Activated CD4-positive, alpha-beta T cell treated with anti-CD3 and anti-CD28 coated beads, Interleukin-2, amount 50 U/mL, for 48 hours (primary cell): ENCODE measurements at places on chromosomes 2 and 18.
A peak's percentile ranks its signal among the peaks of the same experiment; 100 is the strongest.

DNA sequence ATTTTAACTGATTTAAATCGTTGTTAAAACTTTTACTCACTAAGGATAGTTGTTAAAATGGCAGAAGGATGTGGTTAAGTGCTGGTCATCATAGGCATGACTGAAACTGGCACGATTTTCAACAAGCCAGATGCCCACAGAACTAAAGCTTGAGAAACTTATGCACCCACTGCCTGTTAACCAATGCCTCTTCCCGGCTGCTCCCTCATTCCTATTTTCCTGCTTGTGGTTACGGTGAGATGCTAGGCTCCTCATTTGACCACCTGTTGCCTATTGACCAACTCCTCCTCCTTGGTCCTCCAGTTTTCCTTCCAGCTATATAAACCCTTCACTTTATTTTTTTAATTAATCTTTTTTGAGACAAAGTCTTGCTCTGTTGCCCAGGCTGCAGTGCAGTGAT, 238.7 kb downstream of the TFCP2L1 start:
- DNase-seq: no peak

DNA sequence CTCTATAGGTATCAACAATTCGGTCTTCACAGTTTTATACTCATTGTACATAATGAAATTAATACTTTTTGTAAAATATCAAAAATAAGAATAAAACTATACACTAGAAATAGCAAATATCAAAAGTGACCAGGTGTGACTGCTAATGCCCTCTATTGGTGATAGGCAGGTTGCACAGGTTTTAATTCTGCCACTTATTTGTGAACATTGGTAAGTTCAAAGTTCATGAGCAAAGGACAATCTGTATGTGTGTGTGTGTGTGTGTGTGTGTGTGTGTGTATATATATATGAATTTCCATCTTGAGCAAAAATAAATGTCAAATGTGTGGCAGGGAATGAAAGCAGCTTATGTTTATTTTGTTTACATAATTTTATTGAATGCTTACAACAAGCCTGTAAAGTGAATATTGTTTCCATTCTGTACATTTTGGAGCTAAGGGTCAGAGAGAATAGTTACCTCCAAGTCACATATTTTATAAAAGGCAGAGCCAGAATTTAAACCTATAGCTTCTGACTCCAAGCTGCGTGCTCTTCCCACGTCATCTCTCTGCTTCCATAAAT, 537.4 kb downstream of the CPS1 start:
- DNase-seq: no peak

DNA sequence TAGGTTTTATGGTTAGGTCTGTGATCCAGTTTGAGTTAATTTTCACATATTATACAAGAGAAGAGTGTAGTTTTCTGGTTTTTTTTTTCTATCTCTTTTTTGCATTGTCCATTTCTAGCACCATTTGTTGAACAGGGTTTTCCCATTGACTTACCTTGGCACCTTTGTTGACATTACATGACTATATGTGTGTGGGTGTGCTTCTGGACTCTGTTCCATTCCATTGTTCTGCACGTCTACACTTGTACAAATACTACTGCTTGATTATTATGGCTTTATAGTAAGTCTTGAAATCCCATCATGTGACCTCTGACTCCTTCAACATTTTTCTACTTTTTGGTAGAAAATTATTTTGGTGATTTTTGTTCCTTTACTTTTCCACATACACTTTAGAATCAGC, 38.7 kb downstream of the UBE2F start:
- DNase-seq: no peak

GRCh38 chr2:241853651-241854341, 4.9 kb downstream of the PDCD1 start:
- peak; percentile 33 for DNase-seq

DNA sequence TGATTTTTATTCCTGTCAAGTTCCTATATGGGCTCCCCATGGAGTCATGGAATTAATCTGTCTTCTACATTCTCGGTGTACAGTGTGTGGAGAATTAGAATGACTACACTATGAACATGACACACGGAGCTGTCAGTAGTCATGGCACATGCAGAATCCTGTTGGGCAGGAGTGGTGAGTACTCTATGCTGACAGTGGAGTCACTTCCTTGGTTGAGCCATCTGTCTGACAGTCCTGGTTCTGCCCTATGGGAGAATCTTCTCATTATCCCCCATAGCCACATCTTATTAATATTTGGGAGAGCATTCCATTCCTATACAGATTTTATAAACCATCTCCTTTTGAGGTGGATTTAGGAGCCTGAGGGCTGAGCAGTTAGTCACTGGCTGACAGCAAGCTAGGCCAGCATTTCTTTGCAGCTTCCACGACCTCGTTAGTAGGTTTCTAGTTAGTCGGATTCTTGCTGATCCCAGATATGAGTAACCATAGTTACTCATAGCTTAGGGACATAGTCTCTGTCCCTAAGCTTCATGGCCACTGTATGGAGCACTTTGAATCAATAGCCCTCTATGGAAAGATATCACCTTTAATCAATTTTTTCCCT, 90.6 kb downstream of the MDH1 start:
- DNase-seq: no peak

DNA sequence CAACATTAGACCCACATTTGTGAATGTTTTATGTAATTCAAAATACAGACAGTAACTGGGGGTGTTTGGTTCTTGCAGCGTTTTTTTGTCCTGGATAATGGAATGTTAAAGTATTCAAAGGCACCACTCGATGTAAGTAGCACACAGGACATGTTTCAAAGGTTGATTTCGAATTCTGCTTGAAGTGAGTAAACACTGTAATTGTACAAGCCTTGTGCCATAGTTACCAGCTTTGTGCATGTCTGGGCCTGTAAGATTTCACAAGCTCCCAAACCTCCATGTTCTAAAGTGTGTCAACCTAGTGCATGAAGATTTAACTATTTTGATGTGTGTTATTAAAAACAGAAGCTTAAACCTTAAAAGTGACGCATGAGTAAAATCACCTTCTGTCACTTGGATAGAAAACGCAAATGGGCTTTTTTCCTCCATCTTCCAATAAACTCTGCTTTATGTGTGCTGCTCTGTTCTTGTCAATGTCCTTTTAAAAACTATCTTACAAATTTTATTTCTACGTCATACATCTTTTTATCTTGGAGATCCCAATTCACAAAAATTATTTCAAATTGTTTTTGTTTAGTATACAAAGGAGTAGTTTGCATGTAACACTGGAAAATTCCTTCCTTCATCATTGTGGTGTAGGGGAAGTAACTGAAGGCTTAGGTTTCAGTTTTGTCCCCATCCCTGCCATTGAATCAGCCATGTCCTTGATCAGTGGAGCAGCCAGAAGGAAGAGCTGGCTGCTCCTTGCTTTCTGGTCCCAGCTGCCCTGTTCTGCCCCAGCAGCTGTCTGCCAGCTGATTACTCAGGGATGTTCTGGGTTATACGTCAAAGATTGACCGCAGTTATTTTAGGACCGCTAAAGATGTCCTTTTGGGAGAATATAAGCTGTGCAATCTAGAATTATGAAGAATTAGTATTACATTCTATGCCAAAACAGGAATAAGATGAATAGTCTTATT, 119.2 kb downstream of the PRKRA start:
- no peak for DNase-seq

DNA sequence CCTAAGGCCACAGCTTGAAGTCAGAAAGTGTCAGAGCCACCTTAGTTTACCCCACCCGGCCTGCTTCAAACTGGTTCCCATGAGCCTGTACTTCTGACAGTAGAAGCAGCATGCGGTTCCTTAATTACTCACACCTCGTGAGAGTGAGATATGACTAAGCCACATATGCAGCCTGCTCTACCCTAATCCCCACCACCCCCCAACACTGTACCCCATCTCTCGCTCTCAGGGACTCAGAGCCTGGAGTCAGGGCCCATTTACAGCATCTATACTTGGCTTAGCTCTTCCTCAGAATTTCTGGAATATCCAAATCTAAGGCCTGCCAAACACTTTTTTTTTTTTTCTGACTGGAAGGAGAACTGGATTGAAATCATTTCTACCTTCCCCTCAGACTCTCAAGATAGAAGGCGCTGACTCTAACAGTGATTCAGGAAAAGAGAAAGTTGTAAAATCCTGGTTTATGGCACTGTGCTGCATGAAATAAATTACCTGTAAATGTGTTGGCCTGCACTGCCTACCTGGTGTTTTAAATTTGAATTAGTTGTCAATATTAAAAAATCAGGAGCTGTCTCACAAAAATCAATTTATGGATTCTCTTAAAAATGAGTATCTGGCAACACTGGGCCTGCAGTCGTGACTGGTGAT, 360.0 kb downstream of the RND3 start:
- no peak for DNase-seq

DNA sequence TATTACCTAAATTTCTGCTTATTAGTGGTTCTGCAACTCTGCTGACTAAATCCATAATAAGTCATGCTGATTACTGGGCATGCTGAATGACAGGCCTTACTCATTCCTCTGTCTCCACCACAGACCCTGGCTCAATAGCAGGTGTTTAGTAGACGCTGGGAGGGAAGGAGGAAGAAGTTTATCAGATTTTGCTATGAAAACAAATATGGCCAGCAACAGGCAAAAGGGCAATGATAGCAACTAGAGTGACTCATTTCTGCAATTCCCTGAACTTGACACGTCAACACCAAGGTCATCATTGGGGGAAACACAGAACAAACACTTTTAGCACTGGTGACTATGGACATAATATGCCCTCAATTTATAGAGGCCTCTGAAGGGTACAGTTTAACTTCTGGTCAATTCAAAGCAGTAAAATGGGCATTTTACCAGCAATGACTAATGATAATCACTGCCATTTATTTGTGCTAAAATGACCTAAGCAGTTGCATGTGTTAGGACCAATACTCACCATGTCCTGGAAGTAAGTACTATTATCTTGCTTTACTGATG, 35.2 kb downstream of the TMEM163 start:
- DNase-seq: no peak

- no peak for DNase-seq
Observed at GRCh38 chr2:219179601-219180465, 1.8 kb downstream of the RETREG2 start.

DNA sequence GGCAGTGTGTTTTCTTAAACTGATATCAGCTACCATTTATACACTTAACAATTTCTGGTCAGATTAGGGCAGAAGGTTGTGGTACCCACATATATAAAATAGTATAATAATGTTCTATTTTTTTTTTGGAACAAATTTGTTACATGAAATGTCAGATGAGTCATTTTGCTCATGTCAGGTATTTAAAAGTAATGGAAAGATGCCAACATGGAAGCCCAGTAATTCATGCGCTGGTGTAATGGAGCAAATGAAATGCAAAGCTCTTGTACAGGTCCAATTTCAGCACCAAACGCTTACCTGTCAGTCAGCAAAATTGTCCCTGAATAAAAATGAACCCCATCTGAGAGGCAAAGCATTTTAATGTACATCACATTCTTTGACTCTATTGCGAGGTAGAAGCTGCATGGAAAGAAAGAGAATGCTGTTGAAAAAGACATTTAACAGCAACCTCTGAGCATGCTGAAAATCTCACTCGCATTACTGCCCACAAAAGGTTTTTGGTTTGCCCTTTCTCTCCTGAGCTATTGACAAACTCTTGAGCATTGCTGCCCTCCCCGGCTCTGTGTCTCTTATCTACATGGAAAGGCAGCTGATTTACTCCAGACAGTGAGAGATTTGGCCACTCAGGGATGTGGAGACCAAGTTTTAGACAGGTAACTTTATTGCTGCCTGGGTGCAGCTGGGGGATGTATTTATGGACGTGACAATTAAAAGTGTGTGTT, 217.5 kb downstream of the CAMKMT start:
- DNase-seq: no peak

DNA sequence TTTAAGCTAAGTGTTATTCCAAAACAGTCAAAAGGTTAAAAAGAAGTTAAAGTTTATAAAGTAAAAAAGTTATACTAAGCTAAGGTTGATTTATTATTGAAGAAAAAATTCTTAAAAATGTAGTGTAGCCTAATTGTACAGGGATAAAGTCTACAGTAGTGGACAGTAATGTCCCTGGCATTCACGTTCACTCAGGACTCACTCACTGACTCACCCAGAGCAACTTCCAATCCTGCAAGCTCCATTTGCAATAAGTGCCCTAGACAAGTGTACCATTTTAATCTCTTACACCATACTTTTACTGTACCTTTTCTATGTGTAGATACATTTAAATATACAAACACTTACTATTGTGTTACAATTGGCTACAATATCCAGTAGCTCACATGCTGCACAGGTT, 86.1 kb downstream of the CACNB4 start:
- no peak for DNase-seq

GRCh38 chr2:226983895-226984749, 148.3 kb downstream of the RHBDD1 start:
- DNase-seq: no peak

GRCh38 chr2:17442334-17442733, 75.9 kb downstream of the RAD51AP2 start:
- no peak for DNase-seq

DNA sequence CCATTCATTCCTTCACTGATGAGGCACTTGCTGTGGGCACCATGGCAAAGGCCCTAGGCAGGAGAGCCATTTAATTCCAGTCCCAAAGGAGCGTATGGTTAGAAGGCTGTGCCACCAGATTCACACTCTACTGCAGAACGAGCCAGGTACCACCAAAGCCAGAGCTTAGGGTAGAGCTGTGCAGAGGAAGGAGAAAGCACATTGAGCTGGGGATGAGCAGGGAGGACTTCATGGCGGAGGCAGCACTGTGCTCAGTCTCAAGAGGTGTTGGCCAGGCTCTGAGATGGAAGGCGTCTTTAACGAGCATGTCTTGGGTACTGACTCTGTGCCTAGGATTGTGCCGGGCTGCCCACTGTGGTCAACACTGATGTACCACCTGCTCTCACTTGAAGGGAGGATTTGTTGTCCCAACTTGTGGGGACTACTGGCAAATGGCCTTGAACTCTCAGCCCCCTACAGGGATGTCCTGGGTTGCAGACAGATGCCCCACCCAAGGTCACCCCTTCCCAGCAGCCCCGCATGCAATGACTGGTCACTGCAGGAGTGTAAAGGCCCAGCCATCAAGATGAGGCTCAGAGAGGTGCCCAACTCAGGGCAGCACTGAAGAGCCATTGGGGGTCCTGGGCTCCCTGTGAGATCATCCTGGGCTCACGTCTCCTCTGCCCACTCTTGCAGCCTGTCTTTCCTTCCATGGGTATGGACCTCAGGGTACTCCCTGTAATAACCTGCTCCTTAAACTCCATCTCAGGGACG, 251.4 kb downstream of the GLI2 start:
- no peak for DNase-seq

DNA sequence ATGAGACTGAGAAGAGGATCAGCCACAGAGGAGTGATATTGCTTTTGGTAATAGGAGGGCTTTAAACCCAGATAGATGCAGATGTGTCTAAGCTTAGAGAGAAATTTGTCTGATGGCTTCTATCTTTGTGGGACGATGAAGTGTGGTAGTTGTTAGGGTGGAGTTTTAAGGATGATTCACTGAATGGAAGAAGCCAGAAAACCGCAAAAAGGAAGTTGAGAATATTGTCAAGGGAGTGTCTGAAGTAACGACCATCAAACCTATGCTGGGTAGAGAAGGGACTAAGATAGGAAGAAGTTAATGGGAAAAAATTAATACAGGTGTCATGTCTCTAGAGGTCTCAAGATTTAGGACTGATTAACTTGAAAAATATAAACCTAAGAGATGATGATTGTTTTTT, 195.6 kb upstream of the MC4R start:
- no peak for DNase-seq
